ENCODE measurements at places on chromosomes 6 and 20.

- DNase-seq: no peak
Measured at GRCh38 chr20:2838170-2838797, 2.2 kb downstream of the PCED1A start.

- no peak for DNase-seq
Measured at GRCh38 chr6:128259730-128260685, 260.4 kb downstream of the PTPRK start.

GRCh38 chr6:168450917-168451316, 9.9 kb downstream of the SMOC2 start:
- DNase-seq: peak; percentile 20

- DNase-seq: no peak
Measured at GRCh38 chr6:23875006-23875405, 251.0 kb upstream of the NRSN1 start.

DNA sequence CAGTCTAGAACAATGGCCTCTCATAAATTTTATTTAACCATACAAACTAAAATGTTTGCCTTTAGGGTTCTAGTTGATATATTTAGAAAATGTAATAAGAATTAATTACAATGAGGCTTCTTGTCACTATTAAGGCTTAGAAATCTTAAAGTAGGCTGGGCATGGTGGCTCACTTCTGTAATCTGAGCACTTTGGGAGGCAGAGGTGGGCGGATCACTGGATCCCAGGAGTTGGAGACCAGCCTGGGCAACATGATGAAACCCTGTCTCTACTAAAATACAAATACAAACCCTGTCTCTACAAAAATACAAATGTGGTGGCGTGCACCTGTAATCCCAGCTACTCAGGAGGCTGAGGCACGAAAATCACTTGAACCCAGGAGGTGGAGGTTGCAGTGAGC, 99.0 kb upstream of the ADGRF1 start:
- no peak for DNase-seq

GRCh38 chr6:37689381-37689780, 8.3 kb downstream of the MDGA1 start:
- DNase-seq: no peak

GRCh38 chr20:46233701-46234100, 74.6 kb downstream of the CDH22 start:
- DNase-seq: no peak

GRCh38 chr6:34094474-34095135, 51.3 kb downstream of the GRM4 start:
- DNase-seq: no peak

- DNase-seq: no peak
Measured at GRCh38 chr6:120468486-120468885, 865.8 kb downstream of the TBC1D32 start.

GRCh38 chr20:4521170-4521968, 200.3 kb upstream of the PRND start:
- DNase-seq: no peak

DNA sequence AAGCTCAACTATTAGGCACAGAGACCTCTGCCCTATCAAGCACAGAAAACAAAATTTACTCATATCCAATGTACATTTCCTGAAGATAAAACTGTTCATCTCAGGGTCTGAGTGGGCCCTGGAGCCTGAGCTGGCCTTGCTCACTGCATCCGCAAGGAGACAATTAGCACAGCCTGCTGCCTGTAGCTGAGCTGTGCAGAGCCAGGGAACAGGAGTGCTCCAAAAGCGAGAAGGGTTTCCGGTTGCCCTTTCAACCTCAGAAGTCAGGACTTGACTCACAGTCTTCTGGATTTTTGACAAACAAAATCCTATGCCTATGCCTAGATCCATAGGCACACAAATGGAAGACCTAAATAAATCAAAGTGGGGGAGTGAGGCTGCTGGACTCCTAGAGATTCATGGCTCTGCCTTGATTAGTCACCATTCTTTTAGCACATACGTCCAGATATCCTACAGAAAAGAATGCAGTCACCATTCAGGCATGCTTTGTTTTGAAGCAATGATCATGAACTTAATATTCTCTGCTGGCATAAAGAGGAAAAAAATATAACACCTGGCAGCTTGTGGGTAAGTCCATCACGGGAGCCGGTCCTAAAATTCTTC, 73.5 kb downstream of the BFSP1 start:
- DNase-seq: no peak

- peak; percentile 47 for DNase-seq
Measured at GRCh38 chr6:31083742-31084354, 28.5 kb downstream of the C6orf15 start.

DNA sequence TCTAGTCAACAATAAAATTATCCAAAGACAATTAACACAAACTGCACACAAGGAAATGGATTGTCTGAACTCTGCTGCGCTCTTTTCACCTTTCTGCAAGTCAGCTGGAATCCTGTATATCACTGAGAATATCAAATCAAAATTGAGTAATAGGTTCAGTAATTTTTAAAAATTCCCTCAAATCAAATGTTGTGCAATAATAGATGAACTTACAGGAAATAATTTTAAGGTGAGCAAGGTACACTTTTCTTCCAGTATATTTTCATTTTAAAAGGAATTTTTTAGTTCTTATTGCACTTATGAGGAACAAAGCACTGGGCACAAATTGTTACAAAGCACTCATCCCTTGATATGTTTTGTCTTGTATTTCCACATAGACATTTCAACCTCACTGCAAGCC, 1.2 kb downstream of the SAYSD1 start:
- DNase-seq: no peak

- no peak for DNase-seq
Measured at GRCh38 chr6:29419516-29419915, 4.8 kb downstream of the OR12D1 start.

DNA sequence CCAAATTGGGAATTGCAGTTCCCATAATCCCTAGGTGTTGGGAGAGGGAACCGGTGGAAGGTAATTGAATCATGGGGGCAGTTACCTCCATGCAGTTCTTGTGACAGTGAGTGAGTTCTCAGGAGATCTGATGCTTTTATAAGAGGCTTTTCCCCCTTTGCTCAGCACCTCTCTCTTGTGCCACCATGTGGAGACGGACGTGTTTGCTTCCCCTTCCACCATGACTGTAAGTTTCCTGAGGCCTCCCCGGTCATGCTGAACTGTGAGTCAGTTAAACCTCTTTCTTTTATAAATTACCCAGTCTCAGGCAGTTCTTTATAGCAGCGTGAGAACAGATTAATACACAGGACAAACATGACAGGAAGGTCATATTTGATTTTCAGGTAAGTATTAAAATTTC, 25.3 kb upstream of the HECA start:
- no peak for DNase-seq

DNA sequence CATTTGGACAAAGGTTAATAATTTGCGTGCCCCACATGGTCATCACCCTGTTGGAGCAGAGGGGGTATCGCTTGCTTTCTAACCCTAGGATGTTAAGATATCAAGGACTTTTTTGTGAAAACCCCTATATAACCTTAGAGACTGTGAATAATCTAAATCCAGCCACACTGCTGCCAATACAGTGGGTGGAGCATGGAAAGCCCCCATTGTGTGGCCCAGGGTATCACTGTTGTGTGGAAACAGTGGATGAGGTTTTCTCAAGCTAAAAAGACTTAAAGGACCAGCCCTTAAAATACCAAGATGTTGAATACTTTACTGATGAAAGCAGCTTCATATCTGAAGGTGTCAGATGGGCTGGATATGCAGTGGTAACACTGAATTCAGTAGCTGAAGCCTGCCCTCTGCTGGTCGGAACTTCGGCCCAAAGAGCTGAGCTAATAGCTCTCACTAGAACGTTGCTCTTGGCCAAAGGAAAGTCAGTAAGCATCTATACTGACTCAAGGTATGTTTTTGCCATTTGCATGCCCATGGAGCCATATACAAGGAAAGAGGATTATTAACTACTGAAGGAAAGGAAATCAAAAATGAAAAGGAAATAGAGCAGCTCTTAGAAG, 695.2 kb downstream of the PHF3 start:
- no peak for DNase-seq

GRCh38 chr6:16061818-16062217, 67.1 kb upstream of the MYLIP start:
- DNase-seq: no peak

- no peak for DNase-seq
Measured at GRCh38 chr20:8272766-8273165, 140.7 kb downstream of the PLCB1 start.

GRCh38 chr6:13048113-13048512, 280.2 kb downstream of the TBC1D7 start:
- no peak for DNase-seq

GRCh38 chr6:14573703-14574290, 456.2 kb downstream of the CD83 start:
- DNase-seq: peak; percentile 67

- no peak for DNase-seq
Measured at GRCh38 chr20:58020656-58021454, 207.6 kb downstream of the ANKRD60 start.

DNA sequence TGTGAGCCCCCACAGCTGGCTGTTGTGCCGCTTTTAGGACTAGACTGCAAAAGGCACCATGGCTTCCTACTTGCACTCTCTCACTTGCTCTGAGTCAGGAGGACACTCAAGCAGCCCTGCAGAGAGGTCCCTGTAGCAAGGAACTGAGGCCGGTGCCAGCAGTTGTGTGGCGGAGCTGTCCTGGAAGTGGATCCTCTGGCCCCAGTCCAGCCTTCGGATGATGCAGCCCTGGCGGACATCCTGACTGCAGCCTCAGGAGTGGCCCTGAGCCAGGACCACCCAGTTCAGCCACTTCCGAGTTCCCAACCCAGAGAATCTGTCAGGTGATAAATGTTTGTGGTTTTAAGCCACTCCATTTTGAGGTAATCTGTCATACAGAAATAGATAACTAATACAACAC, 17.5 kb downstream of the CTCFL start:
- no peak for DNase-seq

DNA sequence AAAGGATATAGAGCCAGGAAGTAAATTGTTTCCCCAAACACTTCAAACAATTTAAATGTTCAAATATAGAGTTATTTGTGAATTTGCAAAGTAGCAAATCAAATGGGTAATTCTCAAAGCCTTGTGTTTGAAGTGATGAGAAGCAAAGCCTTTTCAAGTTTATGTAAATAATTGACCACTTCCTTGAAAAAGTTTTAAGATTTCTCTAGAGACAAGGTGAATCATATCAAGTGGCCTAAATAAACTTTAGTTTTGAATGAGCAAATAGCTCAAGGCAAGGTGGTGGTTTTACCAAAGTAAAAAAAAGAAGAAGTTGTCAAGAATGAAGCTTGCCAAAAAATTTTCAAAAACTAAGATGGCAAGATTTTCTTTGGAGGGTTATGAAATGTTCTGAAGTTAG, 42.6 kb upstream of the IFNGR1 start:
- DNase-seq: no peak

DNA sequence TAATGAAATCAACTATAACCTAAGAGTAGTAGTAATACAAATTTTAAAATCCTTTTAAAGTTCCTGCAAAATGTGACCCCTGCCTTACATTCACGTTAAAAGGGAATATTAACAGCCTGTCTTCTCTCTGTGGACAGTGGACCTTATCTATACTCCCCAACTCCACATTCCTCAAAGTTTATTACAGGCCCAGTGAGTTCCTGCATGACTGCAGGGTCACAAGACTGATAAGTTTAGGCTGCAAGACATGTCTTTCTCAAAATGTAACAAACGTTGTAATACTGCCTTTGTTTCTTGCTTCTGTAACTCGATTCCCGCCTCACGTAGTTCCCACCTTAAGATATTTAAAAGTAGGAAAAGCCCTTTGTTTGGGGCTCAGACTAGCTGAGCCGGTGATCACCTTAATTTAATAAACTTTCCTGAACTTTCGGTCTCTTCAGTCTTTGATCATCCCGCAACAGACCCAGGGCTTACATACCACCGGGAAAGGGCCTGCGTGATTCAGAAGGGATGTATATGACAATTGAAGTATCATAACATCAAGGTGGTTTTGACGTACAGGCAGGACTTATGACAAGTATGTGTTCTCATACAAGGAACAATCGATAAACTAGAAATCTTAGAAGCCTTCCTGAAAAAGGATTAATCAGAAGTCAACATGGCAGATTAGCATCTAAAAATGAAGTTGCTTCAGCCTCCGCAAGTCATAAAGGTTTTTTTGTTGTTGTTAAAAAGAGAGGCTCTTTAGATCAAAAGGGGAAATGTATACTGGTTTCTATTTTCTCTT, 3.0 kb downstream of the IL22RA2 start:
- DNase-seq: no peak

DNA sequence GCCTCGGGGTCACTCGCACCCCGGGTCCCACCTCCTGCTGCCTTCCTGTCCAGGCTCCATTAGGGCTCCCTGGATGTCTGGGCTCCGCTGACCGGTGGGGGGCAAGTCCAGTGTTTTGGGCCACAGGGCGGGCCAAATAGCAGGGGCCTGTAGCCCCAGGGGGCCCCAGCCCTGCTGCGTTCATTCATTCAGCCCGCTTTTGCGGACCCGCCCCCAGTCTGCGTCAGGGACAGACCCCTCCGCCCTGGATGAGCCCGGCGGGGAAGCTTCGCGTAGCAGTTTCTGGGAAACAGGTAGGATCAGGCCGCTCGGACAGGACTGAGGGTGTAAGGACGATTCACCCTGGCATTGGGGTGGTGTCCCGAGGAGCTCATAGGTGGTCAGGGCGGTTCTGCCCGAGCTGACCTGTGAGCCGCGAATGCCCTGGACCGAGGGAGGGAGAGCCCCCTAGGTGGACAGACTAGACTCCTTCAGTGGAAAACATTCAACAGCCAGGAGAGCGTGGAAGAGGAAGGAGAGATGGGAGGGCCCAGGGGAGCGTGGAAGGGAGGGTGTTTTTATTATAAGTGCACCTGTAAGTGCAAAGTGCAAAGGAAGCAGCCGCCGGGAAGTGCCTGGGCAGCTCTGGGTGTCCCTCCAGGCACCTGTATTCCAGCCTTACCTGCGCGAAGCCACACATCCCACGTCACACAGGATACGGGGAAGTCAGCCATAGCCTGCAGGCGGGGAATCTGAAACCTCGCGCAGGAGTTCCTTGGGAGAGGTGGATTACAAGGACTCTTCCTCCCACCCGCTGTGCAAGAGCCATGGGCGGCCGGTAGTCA, 662 bp downstream of the ENTPD6 start:
- no peak for DNase-seq

GRCh38 chr20:37961066-37961465, 58.1 kb downstream of the VSTM2L start:
- DNase-seq: no peak

- DNase-seq: no peak
Measured at GRCh38 chr20:58715801-58716475, 23.3 kb downstream of the NPEPL1 start.

DNA sequence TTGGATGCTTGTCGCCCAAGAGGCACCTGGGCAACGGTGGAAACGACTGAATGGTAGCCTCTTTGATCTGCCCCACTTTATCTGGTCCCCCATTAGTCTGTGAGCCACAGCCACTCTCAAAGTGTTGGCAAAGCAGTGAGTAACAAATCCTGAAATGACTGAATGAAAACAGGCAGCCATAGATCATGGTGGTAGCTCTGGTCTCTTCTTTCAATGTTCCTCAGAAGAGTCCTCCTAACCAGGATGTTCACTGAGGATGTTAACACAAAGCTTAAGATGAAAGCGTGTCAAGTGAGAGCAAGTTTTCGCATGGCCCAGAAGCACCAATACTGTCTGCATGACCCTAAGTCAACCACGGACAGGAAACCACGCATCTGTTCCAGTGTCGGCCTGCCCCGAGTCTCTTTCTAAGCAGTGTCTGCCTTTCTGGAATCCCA, 107.3 kb downstream of the IRF4 start:
- no peak for DNase-seq

GRCh38 chr20:63119121-63119962, 96.6 kb downstream of the YTHDF1 start:
- DNase-seq: no peak

GRCh38 chr6:144340541-144341371, 55.6 kb downstream of the UTRN start:
- no peak for DNase-seq

GRCh38 chr6:5746759-5747130, 260.0 kb downstream of the NRN1 start:
- DNase-seq: no peak

GRCh38 chr6:303263-303662, 11.0 kb downstream of the DUSP22 start:
- no peak for DNase-seq

All from NCI-H1436 treated with DMSO at 0.1 percent for 48 hours (cell line).